ENCODE measurements at places on chromosomes 4 and X. TPM values are rescaled to one million over a fixed set of nuclear protein-coding genes. Genes with fewer than 3 reads are reported as not detected.
A peak's percentile ranks its signal among the peaks of the same experiment; 100 is the strongest.

DNA sequence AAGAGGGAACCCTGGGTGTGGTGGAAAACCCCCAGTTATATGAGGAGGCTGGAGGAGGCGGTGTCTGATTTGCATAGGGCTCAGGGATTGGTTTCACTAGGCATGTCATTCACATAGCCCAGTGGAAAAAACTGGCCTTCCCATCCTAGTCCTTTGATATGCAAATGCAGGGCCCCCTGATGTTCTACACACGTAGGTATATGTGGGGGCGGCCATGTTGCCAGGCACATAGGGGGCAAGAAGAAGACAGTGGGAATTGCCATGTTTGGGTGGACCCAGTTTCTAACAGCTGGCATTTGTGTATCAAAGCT is 34.0 kb upstream of the ENPP6 start:
- H3K4me1 ChIP-seq = no peaks in the 10 kb centered on the region
- DNase-seq = no peak
- H3K27me3 ChIP-seq = no peaks in the 10 kb centered on the region
- no peak overlapping the region for H3K27ac ChIP-seq

GRCh38 chr4:1788254-1788973 is 4.7 kb upstream of the FGFR3 start:
- DNase-seq = no peak
- H3K27me3 ChIP-seq = no peaks in the 10 kb centered on the region
- no peak overlapping the region for H3K4me3 ChIP-seq

SASH3 gene
- 0.26 TPM for total RNA-seq

GRCh38 chrX:66760651-66761050 is 121.8 kb upstream of the EDA2R start:
- H3K4me3 ChIP-seq = no peak overlapping the region
- H3K4me1 ChIP-seq = no peaks in the 10 kb centered on the region
- no peak overlapping the region for H3K27ac ChIP-seq
- DNase-seq = no peak
- H3K27me3 ChIP-seq = no peaks in the 10 kb centered on the region

DNA sequence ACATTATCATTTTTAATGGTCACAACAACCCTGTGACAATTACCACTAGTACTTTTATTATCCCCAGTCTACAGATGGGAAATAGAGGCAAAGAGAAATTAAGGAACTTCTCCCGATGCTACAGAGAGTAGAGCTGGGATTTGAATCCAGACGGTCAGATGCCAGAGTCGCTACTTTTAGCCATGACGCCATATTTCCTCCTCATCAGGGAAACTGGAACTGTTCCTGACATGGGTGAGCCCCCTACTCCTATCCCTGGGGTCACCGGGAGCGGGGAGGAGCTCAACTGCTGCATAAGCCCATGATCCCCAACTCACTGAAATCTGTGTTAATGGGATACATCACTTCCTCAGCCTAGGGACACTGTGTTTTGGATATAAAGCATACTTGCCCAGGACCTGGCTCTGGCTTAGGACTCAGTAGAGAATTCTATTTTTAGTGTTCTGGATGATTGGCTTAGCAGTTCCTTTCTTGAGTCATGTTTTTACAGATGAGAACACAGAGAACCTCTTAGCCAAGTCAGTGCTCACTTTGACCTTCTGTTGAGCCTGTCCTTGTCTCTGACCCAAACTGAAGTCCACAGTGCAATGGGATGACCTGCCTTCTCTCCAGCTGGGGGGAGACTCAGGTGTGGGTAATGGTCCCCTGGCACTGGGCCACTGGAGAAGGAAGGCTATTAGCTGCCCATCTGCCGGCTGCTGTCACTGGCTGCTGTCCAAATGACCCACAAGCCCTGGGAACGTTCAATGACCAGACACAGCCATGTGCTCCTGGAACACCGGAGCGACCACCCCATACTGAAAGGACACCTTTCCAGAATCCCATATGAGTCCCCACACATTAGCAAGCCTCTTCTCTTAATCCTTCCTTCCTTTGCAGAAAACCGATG is 90.8 kb upstream of the SHISA3 start:
- H3K36me3 ChIP-seq = no peaks in the 10 kb centered on the region
- no peaks in the 10 kb centered on the region for H3K4me1 ChIP-seq
- no peaks in the 10 kb centered on the region for H3K27me3 ChIP-seq
- H3K27ac ChIP-seq = no peak overlapping the region

GRCh38 chrX:107541244-107541643 is 87.1 kb upstream of the PRPS1 start:
- H3K4me3 ChIP-seq = no peak overlapping the region
- H3K36me3 ChIP-seq = no peaks in the 10 kb centered on the region
- H3K27me3 ChIP-seq = no peaks in the 10 kb centered on the region
- H3K4me1 ChIP-seq = no peaks in the 10 kb centered on the region
- H3K27ac ChIP-seq = no peak overlapping the region
- no peak for DNase-seq

DNA sequence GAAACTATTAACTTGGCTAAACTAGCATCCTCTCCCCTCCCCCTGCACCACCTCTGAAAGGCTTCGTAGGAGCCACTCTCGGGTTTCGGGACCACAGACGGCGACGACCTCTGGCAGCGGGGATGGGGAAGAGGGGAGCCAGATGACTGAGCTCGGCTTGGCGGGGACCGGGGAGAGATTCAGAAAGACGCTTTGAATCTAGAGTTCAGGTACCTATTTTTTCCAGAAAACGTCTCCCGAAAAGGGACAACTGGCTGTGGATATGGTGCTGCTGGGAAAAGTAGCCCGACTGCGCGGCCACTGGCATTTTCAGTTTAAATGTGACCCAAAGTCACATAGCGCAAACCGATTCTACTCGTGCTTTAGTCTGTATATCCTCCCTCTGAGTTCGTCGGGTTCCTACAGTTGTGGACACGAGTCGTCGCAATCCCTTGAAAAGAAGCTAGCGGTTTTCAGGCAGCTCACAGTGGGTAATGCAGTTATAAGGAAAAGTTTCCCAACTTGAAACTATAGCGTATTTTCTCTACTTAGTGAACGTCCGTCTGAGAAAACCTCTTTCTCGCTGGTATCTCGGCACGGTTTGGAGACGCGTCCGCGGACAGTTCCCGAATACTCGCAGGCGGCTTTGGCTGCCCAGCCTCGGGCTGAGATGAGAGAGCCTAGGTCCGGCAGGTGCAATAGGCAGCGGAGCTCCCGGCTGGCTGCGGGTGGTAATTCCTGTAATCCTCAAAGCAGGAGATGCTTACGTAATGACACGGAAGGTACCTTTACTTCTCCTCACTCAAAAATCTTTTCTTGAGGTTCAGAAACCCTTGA is 1.3 kb downstream of the PARM1 start:
- DNase-seq = peak; percentile 22
- peak overlapping the region; percentile 84 for H3K4me3 ChIP-seq
- H3K4me1 ChIP-seq = no peaks in the 10 kb centered on the region
- no peaks in the 10 kb centered on the region for H3K27me3 ChIP-seq
- no peaks in the 10 kb centered on the region for H3K36me3 ChIP-seq

KLB gene
- not detected for total RNA-seq

DNA sequence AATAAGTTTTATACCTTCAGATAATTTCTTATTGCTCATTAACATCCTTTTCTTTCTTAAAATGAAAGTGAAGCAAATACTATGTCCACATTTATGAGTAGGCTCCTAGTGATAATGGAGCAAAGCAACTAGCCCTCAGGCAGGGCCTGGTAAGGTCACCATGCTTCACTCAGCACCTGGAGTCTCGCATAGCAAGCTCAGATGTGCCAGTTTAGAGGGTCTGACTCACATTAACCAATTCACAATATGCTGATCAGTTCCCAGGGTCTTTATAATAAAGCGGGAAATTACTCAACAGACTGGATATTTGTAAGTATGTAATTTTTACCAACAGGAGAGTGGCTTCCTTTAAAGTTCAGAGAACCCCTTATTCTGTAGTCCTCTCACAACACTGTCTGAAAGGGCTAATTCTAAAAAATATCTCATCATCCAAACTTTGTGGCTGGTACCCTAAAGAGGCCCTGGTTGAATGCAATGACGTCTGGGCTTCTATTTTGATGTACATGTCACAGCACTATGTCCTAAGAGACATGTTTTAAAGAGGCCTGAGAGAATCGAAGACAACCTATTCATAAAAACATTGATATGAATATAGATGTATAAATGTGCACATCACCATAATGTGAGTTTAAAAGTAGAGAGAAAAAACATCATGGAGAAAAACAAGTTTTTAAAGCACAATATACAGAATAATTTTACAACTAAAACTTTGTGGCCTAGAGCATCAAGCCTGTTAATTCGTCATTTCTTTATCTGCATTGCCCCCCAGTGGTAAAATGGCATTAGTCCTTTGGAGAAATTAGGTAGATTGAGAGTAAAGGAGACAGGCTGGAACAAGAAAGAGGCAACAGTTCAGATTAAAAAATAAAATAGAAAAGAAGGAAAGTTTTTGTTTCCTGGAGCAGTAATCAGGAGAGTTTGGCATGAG is 44.3 kb downstream of the IL21 start:
- no peak overlapping the region for H3K4me3 ChIP-seq
- H3K4me1 ChIP-seq = no peaks in the 10 kb centered on the region
- no peaks in the 10 kb centered on the region for H3K36me3 ChIP-seq
- H3K27me3 ChIP-seq = no peaks in the 10 kb centered on the region
- no peak for DNase-seq
- no peak overlapping the region for H3K27ac ChIP-seq

SLC10A7 gene
- 14.8 TPM for total RNA-seq

GRCh38 chr4:66016240-66016639 is 346.0 kb upstream of the EPHA5 start:
- no peaks in the 10 kb centered on the region for H3K4me1 ChIP-seq
- H3K36me3 ChIP-seq = no peaks in the 10 kb centered on the region
- no peak overlapping the region for H3K4me3 ChIP-seq
- no peak for DNase-seq
- no peak overlapping the region for H3K27ac ChIP-seq

- H3K27ac ChIP-seq = no peak overlapping the region
- no peaks in the 10 kb centered on the region for H3K4me1 ChIP-seq
- H3K4me3 ChIP-seq = no peak overlapping the region
- DNase-seq = no peak
- no peaks in the 10 kb centered on the region for H3K27me3 ChIP-seq
Observed at GRCh38 chr4:68358988-68359387, 9.1 kb upstream of the YTHDC1 start.

DNA sequence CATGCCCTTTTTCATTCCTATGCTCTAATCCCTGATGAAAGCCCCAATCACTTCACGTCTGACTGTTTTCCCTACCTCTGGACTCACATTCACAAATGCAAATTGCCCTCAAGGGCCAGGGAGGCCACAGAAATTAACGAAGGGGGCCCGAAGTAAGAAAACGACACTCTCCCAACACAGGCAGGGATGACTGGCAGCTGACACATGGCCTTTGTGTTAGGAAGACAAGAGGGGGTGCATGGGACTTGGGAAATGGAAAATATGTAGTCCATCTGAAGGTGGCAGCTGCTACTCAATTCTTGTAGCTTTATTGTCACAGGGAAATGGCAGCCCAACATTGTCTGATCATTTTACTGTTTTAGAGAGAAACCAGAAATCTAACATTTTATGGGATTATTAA is 12.3 kb upstream of the SPARCL1 start:
- H3K27me3 ChIP-seq = no peaks in the 10 kb centered on the region
- H3K27ac ChIP-seq = peak overlapping the region; percentile 94
- no peak overlapping the region for H3K4me3 ChIP-seq
- no peak for DNase-seq
- H3K36me3 ChIP-seq = no peaks in the 10 kb centered on the region

DNA sequence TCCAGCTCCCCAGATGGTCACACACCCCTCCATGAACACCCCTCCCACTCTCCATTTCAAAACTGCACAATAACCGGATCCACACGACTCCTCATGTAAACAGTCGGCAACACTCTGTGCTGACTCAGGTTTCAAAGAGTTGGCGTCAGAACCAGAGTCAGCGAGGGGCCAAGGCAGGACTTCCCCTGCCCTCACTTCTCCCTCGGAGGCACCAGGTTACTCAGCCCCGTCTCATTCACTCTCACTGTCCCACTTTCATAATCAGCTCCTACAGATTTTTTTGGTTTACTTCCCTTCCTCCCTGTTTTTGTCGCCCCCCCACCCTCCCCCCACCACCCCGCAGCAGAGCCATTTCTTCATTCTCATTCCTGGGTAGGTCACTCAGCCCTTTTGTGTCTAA is 2.7 kb upstream of the TIMP1 start:
- no peaks in the 10 kb centered on the region for H3K27me3 ChIP-seq
- no peak overlapping the region for H3K4me3 ChIP-seq

GRCh38 chr4:165553221-165553810 is 174.5 kb downstream of the CPE start:
- no peak overlapping the region for H3K27ac ChIP-seq
- no peaks in the 10 kb centered on the region for H3K36me3 ChIP-seq
- H3K27me3 ChIP-seq = no peaks in the 10 kb centered on the region
- no peak for DNase-seq

DNA sequence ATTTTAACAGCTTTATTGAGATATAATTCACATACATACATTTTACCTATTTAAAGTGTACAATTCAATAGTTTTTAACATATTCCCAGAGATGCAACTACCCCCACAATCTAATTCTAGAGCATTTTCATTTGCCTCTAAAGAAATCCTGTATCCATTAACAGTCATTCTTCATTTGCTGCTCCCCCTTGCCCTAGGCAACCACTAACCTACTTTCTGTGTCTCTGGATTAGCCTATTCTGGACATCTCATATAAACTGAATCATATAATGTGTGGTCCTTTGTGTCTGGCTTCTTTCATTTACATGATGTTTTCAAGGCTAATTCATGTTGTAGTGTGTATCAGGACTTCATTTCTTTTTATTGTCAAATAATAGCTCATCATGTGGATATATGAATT is 105.1 kb upstream of the GRPR start:
- no peaks in the 10 kb centered on the region for H3K27me3 ChIP-seq
- H3K4me1 ChIP-seq = no peaks in the 10 kb centered on the region
- no peak for DNase-seq
- H3K4me3 ChIP-seq = no peak overlapping the region
- H3K27ac ChIP-seq = no peak overlapping the region

DNA sequence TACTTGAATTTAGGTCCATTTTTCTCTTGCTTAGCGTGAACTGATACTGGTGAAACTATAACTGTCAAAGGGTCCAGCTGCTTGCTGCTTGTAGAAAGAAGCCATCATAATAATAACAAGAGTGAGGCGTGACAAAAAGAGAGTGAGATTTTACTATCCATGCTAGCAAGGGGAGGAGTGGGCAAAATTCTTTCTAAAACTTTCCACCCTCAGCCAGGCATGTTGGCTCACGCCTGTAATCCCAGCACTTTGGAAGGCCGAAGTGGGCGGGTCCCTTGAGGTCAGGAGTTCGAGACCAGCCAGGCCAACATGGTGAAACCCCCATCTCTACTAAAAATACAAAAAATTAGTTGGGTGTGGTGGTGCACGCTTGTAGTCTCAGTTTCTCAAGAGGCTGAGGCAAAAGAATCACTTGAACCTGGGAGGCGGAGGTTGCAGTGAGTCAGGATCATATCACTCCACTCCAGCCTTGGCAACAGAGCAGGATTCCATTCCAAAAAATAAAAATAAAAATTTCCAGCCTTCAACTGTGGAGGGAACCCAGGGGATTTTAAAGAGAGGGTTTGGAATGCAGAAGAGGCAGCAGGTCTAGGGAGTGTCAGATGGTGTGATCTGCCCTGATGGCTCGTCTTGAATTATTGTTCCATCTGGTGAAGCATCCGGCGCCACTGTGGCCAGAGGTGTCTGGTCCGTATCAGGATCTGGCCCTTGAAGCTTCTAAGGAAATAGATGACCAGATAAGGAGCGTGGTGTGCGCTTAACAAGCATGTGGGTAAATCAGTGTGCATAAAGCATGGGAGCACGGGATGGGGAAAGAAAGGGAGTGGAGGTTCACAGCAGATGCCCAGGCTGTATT is 51.8 kb downstream of the LRP2BP start:
- H3K4me3 ChIP-seq = no peak overlapping the region
- no peaks in the 10 kb centered on the region for H3K27me3 ChIP-seq
- no peaks in the 10 kb centered on the region for H3K4me1 ChIP-seq
- peak overlapping the region; percentile 69 for H3K27ac ChIP-seq

- no peaks in the 10 kb centered on the region for H3K27me3 ChIP-seq
- no peaks in the 10 kb centered on the region for H3K36me3 ChIP-seq
- no peaks in the 10 kb centered on the region for H3K4me1 ChIP-seq
Observed at GRCh38 chrX:54042609-54043021, 1.7 kb downstream of the PHF8 start.

All from uterus (tissue), 4 donors.